ENCODE measurements at places on chromosomes 1 and 21.
A peak's percentile ranks its signal among the peaks of the same experiment; 100 is the strongest.

- DNase-seq: no peak
Measured at GRCh38 chr1:65890201-65890843, 97.6 kb downstream of the PDE4B start.

DNA sequence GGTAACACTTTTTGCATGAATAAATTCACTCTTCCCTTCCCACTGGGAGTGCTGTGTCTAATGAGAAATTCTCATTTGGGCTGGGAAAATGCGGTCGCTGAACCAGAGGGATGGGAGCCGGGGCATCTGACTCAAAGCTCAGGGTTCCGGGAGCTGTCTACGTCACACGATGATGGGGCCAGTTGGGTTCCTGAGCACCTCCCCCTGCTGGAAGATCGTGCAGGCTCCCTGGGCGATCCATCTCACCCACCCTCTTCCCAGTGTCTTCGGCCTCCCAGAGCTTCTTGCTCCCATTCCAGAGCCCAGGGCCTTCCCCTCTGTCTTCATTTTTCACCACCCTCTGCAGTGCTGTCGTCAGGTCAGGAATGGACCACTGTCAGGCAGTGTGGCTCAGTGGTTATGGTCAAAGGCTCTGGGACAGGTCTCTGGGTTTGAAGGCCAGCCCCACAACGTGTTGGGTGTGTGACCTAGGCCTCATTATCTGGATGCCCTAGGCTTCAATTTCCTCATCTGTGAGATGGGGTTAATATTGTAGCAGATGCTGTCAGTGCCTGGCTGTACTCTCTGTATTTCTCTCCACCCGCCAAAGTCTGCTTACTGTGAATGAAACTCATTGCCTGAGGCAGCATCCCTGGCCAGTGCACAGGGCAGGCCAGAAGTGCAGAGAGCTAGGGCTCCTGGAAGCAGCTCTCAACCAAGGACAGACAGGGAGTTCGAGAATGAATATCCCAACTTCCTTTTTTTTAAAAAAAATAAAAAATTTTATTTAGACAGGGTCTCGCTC lies 31.8 kb downstream of the IGSF21 start:
- DNase-seq: no peak

- no peak for DNase-seq
Measured at GRCh38 chr1:2405588-2406295, 6.6 kb downstream of the PEX10 start.

- no peak for DNase-seq
Measured at GRCh38 chr1:119689511-119689910, 22.2 kb upstream of the PHGDH start.

DNA sequence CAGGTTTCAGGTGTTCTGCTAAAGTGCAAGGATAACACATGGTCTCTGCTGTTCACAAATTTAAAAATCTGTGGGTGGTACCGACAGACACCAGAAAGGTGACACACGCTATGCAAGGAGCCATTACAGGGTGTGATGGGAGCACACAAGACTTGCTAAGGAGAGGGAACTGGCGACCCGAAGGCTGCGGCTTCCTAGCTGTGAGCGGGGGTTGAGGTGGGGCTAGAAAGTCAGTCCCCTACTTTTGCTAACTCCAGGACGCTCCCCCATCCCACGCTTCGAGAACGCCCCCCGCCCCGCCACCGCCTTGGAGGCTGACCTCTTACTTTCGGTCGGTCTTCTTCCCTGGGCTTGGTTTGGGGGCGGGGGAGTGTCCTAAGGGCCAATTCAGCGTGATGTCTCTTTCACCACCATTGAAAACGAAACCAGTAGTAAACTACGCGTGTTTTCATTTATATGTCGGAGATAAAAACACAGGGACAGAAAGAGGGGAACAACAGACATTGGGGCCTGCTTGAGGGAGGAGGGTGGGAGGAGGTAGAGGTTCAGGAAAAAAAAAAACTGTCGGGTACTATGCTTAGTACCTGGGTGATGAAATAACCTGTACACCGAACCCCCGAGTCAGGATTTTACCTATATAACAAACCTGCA lies 1.1 kb downstream of the CKS1B start:
- DNase-seq: peak; percentile 27

GRCh38 chr1:10594595-10595223 lies 120.0 kb downstream of the PEX14 start:
- DNase-seq: no peak

GRCh38 chr1:35595684-35596083 lies 22.6 kb downstream of the TFAP2E start:
- no peak for DNase-seq
